ENCODE measurements at places on chromosomes 3 and 15.

GRCh38 chr15:80289528-80290495, 37.8 kb upstream of the CTXND1 start:
- DNase-seq = no peak

GRCh38 chr3:16090024-16090423, 84.5 kb upstream of the GALNT15 start:
- DNase-seq = no peak

DNA sequence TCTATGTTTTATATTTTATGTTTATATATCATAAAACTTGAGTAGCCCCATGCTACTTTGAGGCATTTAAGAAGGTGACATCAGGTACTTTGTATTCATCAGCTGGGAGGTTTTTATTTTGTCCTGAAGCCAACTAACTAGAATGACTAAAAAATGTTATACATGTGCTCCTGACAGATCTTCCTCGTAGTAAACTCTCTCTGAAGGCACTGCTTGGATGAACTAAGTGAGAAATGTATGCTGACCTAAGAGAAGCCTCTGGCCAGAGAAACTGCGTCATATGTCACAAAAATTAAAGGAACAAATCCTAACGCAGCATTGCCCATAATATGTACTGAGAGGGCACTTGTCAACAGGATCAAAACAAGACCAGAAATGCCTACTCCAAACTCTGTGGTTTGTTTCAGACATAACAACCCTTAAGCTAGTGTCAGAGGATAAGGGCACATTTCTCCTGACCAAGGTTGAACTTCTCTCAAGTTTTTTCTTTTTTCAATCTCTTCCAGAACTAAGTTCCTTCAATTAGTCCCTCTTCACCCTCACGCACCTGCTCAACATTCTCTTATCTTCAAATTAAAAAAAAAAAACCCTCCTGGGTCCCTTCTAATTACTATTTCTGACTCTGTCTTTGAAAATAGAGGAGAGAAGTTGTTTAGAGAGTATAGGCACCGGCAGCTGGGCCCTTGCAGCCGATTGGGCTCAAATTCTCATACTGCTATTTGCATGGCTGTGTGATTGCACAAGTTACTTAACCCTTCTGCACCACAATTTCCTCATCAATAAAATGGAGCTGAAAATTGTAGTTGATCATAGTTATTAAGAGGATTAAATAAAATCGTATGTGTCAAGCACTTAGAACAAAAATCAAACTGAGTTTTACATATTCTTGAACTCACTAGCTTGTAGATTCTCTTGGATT, 159.0 kb downstream of the FRMD5 start:
- DNase-seq = no peak

- DNase-seq = no peak
Measured at GRCh38 chr15:73555080-73555479, 78.1 kb downstream of the NPTN start.

DNA sequence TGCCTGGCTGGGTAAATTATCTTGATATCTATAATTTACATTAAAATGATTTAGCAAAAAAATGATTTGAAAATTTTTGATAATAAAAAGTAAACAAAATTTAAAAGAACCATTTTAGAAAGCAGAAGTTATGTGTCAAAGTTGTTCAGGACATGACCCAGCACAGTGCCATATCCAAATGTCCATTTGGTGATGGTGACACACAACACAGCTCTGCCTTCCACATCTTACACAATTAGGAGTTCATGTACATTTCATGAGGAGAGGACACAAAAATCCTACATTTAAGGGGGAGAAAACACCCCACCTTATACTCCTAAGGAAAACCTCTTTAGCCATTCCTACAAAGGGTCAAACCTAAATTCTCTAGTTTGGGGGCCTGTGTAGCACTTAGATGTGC, 10.7 kb upstream of the UBE2E1 start:
- no peak for DNase-seq

GRCh38 chr3:175018946-175019727, 160.0 kb downstream of the NAALADL2 start:
- DNase-seq = no peak

DNA sequence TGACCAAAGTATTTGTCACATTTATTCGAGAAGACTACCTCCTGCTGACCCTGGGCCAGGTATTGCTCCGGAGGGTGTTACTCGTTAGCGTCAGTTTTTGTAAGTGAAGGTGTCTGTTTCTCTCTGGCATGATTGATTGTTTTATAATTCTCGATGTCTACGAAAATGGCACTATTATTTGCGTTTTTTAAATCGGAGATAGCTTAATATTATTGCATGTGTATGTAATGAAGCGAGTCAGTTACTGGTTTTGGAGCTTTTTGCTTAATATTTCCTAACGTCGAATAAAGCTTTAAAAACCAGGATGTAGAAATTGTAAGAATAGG, 439 bp downstream of the DZIP3 start:
- DNase-seq = no peak

GRCh38 chr15:37057256-37057655, 43.1 kb downstream of the MEIS2 start:
- no peak for DNase-seq

GRCh38 chr15:44195151-44195740, at the start of gene FRMD5:
Gene FRMD5, minus strand, starts transcription at chr15:44195271.
- peak; percentile 97 for DNase-seq

- DNase-seq = no peak
Measured at GRCh38 chr3:4139462-4140140, 163.6 kb upstream of the SETMAR start.

DNA sequence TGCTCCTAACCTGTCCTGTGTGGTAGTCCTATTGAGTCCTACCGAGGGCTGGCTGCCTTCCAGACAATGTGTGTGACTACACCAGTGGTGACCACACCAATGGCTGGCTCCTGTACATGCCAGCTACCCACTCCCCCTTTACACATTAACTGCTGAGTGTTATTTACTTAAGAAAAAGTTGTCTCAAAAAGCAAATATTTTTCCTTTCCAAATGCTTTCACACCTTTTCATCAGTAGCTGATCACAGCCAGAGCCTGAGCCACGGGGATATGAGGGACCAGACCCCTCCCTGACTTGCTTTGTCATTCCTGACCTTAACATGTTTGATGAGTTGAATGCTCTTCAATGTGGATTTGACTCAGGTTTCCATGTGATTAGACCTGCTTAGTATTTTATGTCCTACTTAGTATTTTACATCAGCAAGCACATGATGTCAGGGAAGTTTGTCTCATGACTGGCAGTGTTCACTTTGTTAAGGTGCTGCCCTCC, 29.6 kb upstream of the GREM1 start:
- DNase-seq = no peak

GRCh38 chr3:11632564-11632963, 11.2 kb downstream of the VGLL4 start:
- DNase-seq = no peak

- no peak for DNase-seq
Measured at GRCh38 chr3:144746631-144747030, 775.0 kb downstream of the DIPK2A start.

GRCh38 chr15:76070921-76071635, 11.3 kb downstream of the TMEM266 start:
- no peak for DNase-seq

DNA sequence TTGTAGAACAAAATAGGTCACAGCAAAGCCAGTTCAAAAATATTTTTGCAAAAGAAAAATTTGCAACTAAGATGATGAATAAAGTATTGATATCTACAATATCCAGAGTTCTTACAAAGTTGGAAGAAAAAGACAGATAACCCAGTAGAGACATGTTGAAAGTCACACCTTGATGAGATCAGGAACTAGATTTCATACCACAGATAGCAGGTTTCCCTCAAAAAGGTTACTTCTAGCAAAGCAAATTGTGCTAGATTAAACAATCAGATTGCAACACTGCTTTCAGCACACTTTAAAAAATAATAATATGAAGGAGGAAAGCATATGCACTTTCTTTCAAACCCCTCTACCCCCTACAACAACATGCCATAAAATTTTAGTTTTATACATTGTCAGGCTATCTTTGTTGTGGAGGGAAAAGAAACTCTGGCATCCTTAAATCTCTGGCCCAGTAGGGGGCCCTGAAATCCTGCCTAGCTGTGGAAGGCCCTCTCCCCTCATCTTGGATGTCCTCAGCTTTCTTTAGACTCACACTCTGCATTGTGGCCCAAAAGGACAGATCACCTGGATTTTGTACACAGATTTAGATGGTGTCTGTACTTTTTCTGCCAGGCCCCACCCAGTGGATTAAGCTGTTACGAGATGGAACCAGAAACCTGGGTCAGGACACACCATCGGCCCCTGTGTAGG, 50.9 kb downstream of the CCR3 start:
- DNase-seq = no peak

- DNase-seq = no peak
Measured at GRCh38 chr3:39812537-39812936, 3.1 kb downstream of the MYRIP start.

- DNase-seq = no peak
Measured at GRCh38 chr3:75049533-75049932, 435.1 kb upstream of the CNTN3 start.

DNA sequence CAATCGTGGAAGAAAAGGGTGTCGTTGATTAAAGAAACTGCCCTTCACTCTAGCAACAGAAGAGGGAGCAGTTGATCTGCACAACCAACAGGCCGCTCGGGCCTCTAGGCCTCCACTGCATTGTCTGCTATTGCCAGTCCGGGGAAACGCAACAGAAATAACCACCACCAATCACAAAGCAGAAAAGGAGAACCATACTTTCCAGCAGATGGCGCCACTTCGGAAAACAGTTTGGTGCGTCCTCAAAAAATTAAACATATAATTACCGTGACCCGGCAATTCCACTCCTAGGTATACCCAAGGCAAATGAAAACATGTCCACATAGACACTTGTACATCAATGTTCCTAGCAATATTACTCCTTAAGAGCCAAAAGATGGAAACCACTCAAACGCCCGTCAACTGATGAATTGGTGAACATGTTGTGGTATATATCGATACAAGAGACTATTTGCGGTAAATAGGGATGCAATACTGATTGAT, 154.1 kb downstream of the TJP1 start:
- peak; percentile 81 for DNase-seq

- no peak for DNase-seq
Measured at GRCh38 chr3:4984511-4984864, 5.3 kb downstream of the BHLHE40 start.

DNA sequence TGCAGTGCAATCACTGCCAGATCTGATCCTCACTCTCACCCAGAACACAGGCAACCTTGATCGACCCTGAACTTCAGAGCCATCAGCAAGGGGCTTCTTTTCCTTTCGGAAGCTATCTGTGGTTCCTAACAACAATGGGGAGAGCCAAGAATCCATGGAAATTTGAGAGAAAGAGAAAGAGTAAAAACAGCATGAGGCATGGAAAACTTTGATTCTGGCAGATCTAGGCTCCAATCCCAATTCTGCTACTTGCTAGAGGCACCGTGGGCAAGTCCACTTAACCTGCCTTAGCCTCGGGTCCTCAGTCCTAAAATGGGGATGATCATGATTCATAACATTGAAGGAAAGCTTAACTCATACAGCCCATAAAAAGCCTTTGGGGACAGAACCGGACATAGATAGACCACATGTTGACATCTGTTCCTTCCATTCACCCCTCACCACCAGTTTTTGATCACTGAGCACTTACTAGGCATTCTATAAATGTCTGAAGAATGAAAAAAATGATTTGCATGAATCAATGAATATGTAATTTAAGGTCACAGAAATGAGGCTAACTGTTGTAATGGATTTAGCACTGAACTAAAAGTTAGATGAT, 605.7 kb upstream of the CFAP20DC start:
- DNase-seq = no peak

DNA sequence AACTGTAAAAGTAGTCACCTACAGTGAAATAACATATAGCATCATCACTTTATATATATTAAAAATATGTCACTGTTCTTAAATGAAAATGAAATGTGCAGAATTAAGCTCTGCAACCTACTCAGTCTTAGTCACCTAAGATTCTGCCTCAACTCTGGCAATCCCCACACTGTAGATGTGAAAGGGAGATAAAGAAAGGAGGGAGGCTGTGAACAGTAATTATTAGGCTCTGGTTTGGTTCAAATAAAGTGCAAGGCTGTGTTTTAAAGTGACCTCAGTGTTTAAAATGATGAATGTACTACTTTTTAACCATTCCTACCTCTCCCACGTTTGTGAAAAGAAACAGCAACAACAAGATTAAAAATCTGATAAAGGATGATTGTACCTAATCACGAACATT, 72.2 kb downstream of the ATP8B4 start:
- DNase-seq = peak; percentile 34

DNA sequence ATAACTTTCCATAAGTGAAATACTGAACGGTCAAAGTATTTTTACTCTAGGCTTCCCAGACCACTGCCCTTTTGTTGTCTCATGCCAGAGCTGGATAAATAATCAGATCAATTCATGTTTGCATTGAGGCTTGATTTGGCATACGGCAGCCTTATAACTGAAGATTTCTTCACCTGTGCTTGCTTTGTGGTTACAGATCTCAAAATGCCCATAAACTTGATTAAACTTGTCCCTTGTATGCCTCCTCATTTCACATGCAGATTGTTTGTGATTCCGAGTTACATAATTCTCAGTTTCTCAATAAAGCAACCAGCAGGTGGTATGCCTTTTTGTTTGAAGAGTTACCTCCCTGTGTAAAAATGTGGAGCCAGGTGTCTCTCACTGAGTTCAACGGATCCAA, 211.4 kb upstream of the LRIG1 start:
- DNase-seq = no peak

DNA sequence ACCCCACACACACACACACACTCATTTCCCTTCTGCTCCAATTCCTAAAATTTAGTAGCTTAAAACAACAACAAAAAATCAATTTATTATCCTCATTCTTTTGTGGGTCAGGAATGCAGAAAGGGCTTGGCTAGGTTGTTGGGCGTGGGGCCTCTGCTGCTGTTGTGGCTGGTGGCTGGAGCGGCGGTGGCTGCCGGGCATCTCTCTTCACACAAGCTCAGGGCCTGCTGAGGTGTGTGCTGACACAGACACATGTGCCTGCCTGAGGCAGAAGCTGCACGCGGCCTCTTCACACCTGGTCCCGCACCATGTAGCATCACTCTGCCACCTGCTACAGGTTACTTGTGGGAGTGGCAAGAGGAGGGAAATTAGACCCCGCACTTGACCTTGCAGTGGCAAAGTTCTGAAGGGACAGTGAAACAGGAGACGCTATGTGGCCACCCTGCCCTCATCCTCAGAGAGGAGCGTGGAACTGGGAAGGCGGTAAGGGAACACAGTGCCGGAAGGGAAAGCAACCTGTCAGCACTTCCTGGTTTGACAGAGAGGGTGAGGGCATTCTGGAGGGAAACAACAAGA, 64.0 kb upstream of the PRR20G start:
- DNase-seq = no peak

DNA sequence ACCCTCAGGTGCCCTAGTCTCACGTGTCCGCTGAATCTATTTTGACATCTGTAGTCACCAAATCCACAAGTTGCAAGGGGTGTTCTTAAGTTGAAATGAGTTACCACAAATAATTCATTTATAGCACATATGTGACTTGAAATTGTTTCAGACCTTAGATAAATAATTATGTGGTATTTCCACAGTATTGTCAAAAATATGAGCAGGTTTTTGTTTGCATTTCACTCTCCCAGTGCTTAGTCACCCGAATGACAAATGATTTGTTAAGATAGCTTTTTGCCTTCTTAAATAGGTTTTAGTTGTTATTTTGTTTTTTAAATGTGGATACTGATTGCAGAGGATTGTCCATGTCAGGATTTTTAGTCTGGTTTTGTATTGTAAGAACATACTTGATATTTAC, 2.6 kb downstream of the MFSD1 start:
- no peak for DNase-seq
